ENCODE measurements at places on chromosomes 12 and 14.

DNA sequence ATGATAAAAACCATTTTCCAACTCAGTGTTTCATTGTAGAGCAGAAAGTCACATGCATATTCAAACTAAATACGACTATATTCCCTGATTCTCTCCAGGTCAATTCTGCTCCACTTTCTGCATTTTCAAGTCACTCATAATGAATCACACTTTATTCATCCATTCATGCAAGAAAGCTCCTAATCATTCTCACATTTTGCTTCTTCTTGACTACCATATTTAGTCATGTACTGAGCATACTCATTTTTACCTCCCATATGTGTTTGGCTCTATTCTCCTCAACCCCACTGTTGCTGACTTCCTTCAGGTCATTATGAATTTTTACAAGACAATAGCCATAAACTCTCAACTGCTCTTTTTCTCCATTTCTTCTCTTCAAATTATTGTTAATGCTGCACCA lies 43.4 kb upstream of the PIK3C2G start:
- no peak for DNase-seq

- no peak for DNase-seq
Measured at GRCh38 chr12:7180685-7181084, 8.8 kb upstream of the PEX5 start.

DNA sequence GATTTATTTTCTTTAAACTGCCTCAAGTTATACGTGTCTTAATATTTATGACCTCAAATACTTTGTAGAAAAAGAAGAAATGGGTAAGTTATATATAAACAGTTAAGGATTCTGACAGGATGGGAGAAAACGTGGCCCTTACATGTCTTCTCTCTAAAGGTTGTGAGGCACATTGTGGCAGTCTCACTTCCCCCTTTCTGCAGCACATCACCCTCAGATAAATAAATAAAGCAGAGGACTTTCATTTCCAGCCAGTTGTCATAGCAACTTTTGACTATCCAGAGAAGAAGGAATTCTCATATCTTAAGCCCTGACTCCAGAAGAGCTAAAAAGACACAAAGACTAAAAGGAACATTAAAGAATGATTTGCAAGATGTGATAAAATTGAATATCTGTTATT lies 28.8 kb upstream of the CEP83 start:
- DNase-seq: no peak

- DNase-seq: no peak
Measured at GRCh38 chr12:120529641-120530417, 871 bp upstream of the COQ5 start.

- DNase-seq: no peak
Measured at GRCh38 chr14:52862632-52863333, 71.4 kb upstream of the GNPNAT1 start.

DNA sequence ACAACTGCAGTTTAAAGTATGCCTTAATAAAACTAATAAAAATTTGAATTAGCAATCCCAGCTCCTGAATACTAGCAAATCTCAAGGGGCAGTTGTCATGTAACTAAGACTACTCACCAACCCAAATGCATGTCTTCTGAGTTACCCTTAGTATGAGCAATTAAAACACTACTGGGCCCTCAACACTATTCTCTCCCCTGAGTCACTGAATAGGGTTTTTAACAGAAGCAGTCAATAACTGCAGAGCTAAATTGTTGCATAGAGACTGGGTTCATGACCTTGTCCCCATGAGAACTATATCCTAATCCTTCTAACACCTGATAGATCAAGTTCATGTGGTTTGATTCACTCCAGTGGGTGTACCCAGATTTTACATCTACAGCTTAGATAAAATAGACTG lies 38.8 kb downstream of the MDM1 start:
- DNase-seq: no peak

DNA sequence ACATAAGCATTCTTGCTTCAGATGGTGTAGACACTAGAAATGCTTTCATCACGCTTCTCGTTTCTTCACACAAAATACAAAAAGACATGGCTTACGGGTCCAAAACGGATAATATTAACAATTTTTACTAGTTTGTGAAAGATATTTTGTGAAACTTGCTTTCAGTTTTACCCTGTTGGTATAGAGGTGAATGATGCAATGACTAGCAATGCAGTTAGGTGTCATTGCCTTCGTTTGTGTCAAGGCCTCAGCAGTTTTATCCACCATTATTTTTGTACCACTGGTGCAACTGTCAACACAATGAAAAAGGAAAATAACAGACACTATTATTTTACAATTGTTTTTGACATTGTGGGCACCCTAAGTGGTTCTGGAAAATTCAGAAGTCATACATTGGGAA lies 323.0 kb downstream of the FLRT2 start:
- DNase-seq: no peak

DNA sequence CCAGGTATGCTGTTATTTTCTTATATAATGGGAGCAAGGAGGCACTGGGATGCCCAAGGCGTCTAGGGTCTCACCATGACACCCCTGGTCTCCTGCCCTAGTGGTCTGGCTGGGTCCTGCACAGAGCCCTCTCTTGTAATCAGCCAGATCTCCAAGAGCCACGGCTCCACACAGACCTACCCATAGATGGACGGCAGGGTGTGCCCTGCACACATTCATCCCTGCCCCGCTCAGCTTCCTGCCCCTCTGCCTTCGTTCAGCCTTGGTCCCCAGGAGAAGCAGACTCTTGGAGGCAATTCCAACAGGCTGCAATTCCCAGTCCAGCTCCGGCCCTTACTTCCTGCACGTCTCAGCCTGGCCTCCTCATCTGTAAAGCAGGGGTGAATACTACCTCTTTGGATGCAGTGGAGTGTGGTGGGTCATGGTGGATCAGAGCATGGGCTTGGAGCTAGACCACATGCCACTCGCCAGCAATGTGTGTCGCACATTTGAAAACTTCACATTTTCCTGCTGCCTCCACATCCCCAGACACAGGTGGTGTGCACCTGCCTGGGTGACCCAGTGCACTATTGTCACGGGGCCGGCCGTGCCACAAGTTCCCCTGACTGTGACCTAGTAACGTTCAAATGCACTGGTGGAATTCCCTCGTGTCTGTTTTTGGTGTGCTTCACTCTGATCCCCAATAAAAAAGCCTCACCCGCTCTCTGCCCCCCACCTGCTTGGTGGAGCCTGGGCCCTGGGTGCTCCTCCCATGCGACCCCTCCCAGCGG lies 171.1 kb upstream of the PRMT8 start:
- no peak for DNase-seq

DNA sequence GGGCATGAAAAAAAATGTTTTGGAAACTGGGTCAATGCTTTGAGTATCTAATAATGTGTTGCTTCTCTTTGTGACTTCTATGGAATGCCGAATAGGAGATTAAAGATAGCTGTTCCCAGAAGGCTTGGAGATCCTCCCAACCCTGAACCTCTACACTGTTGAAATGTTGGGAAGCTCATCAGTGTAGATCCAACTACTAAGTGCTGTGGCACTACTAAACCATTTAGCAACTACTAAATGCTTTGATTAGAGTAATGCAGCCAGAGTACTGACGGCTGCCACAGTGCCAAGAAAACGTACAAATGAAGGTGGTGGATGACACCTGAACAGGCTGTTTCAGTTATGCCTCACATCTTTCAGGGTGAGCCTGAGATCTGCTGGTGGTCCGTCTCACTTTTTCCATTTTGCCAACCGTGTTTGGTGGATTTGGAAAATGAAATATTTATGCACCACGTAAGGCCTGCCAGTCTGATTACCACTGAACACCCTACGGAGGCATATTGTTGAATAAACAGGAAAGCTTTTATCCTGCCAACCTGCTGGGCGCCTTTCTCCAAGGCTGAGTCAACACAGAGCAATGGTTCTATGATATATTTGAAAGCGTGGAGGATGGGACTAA lies 938.0 kb upstream of the FLRT2 start:
- DNase-seq: no peak

DNA sequence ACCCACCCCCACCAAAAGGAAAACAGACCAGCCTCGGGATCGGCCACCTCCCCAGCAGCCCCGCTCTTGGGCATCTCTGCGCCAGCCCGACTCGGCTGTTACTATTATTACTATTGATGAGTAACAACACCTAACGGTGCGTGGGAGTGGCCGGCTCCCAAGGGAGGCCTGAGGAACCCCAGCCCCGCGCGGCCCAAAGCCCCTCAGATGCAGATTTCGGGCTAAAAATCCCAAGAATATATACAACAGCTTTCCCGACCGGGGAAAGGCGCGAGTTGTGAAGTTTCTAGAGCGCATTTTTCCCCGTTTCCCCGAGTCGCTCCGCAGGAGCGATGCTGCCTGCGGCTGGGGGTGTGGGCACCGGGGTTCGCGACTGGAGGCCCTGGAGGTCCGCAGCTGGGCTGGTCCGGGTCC lies 565 bp downstream of the NT5DC3 start:
- DNase-seq: no peak

DNA sequence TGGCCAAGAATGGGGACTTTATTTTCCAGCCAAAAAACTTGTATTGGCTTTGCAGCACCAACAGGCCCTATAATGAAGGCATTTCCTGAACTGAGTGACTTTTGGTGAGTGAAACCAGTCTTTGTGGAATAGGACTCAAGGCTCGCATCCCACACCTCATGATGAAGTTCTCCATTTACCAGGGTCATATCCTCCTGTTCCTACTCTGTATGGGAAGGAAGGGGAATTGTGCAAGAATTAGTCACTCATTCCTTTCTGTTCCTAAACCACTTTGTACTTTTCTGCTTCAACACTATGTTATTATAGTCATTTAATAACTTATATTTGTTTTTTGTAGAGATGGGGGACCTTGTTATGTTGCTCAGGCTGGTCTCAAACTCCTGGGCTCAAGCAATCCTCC lies 2.3 kb upstream of the SPATS2 start:
- DNase-seq: no peak

DNA sequence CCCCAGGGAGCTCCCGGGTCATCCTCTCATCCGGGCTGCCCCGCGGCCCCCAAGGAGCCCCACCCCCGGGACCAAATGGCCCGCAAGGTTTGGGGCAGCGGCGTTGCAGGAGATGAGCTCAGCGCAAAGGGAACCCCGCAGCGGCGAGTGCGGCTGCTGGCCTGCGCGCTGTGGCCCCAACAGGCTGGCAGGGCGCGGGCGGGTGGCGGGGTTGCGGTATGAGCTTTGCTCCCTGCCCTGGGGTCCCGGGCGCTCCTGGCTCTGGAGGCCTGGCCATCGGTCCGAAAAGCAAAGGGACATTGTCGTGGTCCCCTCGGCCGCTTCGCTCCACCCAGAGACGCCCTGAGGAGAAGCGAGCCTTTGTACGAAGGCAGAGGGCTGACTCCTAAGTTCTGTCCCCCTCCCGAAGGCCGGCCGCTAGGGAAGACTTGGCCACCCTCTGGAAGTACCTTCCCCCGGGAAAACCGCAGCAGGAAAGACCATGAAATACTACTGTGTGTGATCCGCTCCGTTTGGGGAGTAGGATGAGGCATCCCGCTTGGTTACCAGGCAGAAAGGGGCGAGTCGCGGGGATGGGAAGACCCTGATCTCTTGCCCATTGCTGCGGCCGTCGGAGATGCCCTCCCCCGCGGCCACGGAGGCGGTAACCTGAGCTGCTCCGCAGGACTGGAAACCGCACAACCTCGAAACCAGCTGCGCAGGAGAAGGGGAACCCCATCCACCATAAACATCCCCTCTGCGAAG lies 620 bp upstream of the NID2 start:
- no peak for DNase-seq

- DNase-seq: no peak
Measured at GRCh38 chr14:93727039-93727740, 61.1 kb downstream of the PRIMA1 start.

DNA sequence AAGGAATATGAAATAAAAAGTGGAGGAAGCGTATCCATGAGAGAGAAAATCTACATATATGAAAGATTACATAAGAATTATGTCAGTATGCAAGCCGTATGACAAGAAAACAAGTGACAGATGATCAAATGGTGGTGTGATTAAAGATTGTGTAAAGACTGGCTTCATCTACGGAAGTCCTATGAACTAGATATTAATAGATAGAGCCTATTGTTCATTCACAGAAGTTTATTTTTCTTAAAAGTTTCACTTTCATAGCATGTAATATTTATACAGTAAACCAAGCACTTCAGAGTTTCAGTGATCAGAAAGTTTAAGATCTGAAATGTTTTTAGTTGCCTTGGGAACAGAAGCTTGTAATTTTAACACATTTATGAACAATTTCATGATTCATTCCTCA lies 84.5 kb downstream of the VRK1 start:
- DNase-seq: no peak

GRCh38 chr12:127774828-127775227 lies 492.1 kb upstream of the TMEM132C start:
- no peak for DNase-seq

DNA sequence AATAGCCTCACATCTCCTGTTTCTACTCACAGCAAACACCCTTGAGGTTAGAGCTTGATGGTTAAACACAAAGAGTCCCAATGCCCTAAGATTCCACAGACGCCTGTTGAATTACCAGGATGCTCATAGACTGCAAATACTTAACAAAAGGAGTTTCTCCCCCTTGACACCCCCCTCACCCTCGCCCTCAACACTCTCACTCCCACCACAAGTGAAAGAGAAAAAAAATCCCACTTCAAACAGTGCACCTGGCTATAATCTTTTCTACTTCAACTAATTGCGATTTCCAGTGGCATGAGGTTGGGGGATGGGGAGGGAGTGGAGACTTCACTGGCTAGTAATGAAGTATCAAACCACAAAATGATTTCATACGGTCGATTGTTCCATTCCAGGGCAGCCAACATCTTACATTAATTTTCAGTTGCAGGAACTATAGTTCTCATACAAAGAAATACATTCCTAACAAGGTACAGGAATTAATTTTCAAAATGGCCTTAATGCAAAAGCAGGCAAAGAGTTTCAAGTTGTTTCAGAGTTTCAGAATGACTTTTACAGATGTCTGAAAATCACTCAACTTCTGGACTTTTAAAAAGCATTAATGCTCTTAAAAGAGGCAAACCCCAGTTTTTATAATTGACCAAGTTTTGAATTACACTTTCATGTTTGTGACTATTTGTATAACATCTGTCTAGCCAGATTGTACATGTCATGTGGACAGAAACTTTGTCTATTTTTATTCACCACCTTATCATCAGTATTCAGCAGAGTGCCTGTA lies 390.7 kb downstream of the C12orf75 start:
- DNase-seq: no peak

DNA sequence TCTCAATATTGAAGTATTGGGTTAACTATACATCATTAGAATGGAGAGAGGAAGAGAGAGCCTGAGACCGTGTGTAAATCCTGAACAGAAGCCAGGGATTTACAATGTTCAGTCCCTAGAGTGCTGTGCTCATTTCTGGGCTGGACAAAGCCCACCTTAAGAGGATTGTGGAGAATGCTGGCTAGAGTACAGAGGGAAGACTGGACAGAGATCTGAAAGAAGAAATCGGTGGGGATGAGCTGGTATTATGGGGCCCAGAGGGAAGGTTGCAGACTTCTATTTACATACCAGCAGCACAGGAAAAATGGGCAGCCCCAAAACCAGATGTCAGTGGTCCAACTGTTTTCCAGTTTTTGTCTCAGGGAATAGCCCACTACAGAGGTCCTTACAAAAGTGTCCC lies 42.3 kb downstream of the RTN1 start:
- no peak for DNase-seq

GRCh38 chr12:55827806-55828205 lies 1.6 kb downstream of the DNAJC14 start:
- no peak for DNase-seq

GRCh38 chr14:24508155-24508840 lies at the start of gene CMA1:
Gene CMA1 (minus strand): TSS chr14:24508265. CDS start chr14:24508235, 30 bp downstream.
- no peak for DNase-seq

All from posterior cingulate gyrus (tissue), 11 donors.